NCI-H69 (cell line): ENCODE measurements at places on chromosomes 13 and 19.
A peak's percentile ranks its signal among the peaks of the same experiment; 100 is the strongest.

- no peak for DNase-seq
Observed at GRCh38 chr19:32104153-32104849, 241.1 kb upstream of the ZNF507 start.

GRCh38 chr13:29509999-29510589 is 85.4 kb downstream of the SLC7A1 start:
- DNase-seq, result no peak

DNA sequence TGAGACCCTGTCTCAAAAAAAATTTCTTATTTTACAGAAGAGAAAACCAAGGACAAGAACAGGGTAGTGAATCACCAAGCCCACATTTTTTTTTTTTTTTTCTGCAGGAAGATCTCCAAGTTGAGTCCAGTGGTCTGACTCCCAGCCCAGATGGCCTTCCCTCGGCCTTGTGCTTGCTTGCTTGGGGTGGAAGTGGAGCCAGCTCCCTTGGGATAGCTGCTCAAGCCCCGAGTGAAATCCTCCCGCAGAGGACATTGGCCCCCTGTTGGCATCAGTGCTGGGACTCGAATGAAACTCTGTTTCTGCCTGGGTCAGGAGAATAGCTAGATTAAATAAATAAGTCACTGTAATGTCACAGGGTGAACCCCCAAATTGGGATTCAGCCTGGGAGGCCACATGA is 9.4 kb upstream of the NUP62 start:
- DNase-seq, result no peak

DNA sequence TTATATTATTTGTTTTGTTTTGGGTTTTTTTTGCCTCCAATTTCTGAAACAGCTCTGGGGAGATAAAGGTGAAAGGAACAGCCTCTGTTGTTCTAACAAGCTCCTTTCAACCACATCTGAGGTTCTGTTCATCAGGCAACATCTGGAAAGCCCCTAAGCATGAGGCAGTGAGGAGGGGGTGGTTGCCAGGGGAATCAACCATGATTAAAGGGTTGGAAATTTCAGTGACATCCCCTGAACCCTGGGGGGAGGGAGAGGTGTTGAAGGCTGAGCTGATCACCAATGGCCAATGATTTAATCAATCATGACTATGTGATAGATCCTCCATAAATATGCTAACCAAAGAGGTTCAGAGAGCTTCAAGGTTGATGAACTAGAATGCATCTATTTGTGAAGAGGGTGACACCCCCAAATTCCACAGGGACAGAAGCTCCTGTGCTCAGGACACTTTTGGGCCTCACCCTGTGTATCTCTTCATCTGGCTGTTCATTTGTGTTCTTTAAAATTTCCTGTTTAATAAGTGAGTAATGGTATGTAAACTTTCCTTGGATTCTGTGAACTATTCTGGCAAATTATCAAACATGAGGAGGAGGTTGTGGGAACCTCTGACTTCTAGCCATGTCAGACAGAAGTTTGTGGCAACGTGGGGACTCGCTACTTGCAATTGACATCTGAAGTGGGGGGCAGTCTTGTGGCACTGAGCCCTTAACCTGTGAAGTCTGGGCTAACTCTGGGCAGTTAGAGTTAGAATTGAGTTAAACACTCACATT is 221.3 kb downstream of the NHLRC3 start:
- no peak for DNase-seq

- no peak for DNase-seq
Observed at GRCh38 chr19:10952809-10953208, 8.0 kb upstream of the SMARCA4 start.

DNA sequence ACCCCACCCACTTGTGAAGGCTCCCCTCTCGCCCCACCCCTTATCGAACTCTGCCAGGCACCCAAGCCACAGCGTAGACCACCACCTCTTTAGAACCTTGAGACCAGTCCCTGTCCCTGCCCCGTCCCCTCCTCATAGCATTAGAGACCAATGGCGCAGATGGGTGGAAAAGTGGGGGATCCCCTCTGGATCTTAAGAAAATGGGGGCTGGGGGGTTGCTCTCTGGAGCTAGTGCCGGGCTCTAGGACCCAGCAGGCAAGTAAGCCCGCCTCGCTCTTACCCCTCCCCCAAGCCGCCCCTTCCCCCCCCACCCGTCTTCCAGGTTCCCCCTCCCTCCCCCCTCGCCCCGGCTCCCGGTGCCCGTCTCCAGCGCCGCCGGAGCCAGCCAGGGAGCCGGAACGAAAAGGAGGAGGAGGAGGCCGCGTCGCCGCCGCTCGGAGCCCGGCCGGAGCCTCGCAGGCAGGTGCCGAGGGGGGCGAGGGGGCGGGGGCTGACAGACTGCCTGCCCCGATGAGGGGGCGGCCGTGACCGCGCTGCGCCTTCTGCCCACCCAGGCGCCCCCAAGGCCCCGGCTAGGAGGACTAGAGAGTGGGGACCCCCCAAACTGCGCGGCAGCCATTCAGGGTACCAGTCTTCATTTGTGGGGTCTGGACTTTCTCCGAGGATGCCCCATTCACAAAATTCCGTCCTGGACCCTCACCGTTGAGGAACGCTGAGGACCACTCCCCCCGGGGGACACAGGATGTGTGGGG is at the start of gene SPRED3:
SPRED3 (plus strand) TSS at position 349 of the 752 bp plus-strand sequence. CDS start 1,606 bp downstream, outside the sequence.
- DNase-seq, result peak; percentile 88

GRCh38 chr13:45807520-45808099 is 43.9 kb downstream of the SIAH3 start:
- DNase-seq, result peak; percentile 39

- DNase-seq, result no peak
Observed at GRCh38 chr13:27065582-27065981, 106.0 kb downstream of the USP12 start.

GRCh38 chr19:29378126-29378525 is 147.7 kb upstream of the VSTM2B start:
- no peak for DNase-seq

DNA sequence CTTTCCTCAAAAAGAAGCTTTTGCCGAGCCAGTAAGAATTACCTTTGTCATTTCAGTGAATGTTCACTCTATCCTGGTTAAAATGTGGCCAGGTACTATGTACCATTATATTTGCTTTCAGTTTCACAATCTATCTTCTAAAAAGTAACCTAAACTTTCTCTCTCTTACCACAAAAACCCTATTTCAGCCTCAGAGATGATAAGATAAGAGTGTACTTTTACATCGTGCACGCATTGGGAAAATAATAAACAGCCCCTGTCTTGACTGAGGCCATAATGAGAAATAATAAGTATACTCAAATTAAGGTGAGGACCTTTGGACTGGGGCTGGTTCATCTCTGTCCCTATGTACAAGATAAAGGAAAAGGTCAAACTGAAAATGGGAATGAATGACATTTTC is 77.7 kb downstream of the ZNF726 start:
- no peak for DNase-seq

DNA sequence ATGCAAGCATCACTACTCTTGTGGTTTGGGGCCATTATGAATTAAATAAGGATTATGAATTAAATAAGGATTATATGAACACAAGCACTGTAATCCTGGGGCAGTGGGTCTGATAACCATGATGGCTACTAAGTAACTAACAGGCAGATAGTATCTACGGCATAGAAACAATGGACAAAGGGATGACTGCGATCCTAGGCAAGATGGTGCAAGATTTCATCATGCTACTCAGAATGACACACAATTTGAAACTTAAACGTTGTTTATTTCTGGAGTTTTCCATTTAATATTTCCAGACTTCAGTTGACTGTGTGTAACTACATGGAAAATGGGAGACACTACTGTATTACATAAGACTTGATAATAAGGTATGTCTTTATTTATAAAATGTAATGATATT is 15.1 kb downstream of the KCNRG start:
- no peak for DNase-seq

DNA sequence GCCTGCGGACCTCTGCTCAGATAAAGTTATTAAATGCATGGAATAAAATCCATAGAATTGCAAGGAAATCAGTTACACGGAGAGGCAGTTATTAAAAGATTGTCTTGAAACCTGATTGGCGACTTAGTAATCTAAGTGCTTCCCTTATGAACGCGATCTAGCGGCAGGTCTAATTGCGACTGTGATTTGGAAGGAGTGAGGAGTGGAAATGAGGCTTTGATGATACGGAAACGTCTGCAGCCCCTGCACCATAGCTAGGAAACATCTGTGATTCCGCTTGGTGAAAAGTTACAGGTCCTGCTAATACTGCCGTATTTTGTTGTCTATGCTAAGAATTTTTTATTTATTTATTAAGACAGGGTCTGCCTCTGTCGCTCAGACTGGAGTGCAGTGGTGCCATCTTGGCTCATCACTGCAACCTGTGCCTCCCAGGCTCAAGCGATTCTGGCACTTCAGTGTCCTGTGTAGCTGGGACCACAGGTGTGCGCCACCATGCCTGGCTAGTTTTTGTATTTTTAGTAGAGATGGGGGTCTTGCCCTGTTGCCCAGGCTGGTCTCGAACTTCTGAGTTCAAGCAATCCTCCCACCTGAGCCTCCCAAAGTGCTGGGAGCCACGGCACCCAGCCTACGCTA is 887 bp downstream of the NDUFS7 start:
- peak; percentile 45 for DNase-seq

DNA sequence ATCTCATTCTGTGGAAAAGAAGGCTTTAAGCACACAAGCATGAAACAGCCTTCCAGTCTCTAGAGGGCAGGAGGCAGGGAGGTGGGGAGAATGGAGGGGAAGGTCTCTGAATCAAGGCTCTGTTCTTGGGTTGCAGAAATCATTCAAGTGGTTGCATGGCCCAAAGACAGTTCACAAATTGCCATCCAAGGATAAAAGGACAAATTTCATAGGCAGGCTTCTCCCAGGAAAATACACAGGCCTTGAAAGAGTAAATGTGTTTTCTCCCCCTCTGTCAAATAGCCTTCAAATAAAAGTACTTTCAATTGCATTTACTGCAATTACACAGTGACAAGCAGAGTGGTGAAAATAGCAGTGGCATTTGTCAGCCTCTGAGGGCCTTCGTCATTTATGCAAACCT is 450.8 kb downstream of the DCT start:
- DNase-seq, result no peak

- no peak for DNase-seq
Observed at GRCh38 chr13:44955406-44955805, 33.9 kb downstream of the NUFIP1 start.

DNA sequence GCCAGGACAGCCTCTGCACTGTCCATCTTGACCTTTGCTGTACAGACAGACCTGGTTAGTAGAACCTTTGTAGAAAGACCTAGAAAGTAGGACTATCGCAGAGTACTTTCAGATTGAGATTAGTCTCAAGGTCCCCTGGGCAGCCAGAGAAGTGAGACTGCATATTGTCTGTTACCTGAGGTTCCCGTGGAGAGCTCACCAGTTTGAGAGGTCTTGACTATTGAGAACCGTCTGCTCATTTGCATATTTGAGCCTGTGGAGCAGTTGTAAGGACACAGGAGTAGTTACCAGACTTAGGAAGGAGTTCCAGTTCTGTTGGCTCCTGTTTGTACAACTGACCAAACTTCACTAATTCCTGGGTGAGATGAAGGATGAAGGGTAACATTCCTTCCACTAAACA is 66.2 kb downstream of the SPATA13 start:
- no peak for DNase-seq

DNA sequence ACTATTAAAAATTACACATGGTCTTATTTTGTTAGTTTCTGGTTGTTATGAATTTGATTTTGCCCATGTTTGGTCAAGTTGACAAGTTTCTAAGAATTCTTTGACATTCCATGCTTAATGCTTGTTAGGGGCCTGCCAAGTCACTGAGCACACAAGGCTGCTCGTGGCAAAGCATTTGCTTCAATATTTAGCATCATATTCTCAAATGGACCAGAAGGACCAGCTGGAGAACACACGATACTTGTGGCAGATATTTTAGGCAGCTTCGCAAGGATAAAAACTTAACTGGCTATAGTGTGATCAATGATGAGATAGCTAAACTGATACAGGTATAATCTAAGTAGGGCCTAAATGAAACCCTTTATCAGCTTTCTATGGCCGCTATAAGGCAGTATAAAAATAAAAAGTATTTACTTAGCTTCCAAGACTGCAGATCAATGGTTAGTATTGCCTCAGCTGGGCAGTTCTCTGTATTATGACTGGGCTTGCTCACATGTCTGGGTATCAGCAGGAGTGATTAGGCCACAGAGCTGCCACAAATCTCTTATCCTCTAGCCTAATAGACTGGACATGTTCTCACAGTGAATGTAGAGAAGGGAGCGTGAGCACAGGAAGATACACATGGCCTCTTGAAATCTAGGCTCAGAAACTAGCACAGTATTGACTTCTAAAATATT is 155.9 kb upstream of the SPRY2 start:
- no peak for DNase-seq

DNA sequence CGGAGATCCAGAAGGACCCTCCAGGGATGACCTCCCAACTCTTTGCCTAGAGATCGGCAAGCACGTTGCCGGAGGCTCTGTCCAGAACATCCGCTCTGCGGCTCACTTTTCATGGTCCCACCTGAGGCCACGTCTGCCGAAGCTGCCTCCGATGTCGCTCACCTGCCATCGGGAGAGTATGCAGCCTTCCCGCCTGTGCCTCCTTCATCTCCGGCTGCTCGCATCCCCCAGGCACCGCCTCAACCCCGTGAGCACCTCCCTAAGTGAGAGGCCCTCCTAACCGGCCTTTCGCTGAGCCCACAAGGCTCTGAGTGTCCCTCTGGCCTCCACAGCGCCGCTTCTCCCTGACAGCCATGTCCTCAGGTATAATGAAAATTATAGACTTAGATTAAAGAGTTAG is 275.1 kb downstream of the EFNB2 start:
- no peak for DNase-seq

GRCh38 chr19:15609261-15609660 is 5.8 kb upstream of the CYP4F8 start:
- no peak for DNase-seq

- DNase-seq, result no peak
Observed at GRCh38 chr13:99346335-99347042, 39.3 kb upstream of the GPR183 start.

- DNase-seq, result peak; percentile 43
Observed at GRCh38 chr19:18194554-18195238, 1.7 kb downstream of the MPV17L2 start.

DNA sequence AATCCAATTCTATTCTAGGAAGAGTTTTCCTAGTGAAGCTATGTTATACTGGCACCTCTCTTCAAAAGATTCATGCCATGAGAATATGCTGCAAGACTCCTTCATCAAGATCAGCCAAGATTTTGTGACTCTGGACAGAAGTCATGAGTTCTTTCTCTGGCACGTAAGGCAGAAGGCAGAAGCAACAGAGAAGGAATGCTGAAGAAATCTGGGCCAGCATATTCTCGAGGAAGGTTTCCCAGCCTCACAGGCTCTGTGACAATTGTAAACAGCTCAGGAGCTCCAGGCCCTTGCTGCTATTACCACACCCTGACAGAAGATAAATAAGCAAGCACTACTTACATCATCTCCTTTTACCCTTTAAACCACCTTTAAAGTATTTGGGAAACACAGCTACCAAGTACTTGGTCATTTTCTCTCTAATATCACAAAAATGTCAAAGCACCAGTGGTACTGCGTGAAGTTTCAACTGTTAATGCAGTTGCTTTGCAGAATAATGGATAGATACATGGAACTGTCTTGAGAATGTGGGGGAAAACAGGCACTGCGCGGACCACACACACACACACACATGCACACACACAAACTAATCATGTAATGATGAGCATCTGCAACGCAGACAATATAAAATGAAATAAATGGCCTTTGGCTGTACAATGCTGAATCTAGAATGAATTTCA is 55.4 kb downstream of the INTS6 start:
- DNase-seq, result peak; percentile 10
